ENCODE measurements at places on chromosomes 6 and 20.

GRCh38 chr6:1494671-1495070 lies 105.3 kb downstream of the FOXF2 start:
- no peak for DNase-seq

DNA sequence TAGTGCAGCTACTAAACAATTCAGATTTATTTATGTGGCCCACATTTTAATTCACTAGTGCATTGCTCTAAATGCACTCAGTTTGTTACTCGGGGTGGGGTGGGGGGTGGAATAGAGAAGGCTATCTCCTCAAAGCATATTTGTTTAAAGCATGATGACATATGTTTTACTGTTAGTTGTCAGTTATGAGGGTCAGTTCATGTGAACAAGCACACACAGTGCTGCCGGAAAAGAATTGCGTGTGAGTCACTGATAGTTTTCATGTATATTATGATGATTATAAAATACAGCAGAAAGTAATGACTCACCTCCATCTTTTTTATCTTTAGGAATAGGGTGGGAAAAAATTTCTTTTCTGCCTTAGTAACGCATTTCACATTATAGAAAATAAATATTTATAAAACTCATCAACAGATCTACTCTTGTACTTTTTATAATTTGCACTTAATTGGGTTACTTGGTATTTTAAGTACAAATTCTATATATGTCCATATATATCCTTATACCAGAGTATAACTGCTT lies 42.2 kb upstream of the STXBP5 start:
- DNase-seq, result no peak

DNA sequence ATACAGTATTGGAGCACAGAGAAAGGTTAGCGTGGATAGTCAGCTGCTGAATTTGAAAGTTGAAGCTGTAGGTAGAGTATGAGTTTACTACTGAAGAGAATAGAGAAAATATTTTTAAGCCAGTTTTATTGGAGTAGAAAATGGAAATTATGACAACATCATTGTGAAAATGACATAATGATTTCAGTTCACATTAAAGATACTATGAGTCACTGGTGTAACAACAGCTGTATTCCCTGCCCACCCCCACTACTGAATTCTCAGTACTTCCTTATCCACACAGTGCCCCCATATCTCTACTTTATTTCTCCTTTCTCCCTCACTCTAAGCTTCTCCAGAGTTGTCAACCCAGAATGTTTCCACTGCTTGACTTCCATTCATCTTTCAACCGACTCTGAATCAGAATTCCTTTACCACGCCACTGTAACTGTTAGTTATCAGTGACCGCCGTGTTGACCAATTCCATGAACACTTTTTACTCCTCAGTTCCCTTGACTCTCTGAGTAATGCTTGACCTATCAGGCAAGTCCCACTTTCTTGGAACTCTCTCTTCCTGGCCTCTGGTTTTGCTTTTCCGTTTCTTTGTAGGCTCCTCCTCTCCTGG lies 139.6 kb downstream of the AIG1 start:
- DNase-seq, result no peak

DNA sequence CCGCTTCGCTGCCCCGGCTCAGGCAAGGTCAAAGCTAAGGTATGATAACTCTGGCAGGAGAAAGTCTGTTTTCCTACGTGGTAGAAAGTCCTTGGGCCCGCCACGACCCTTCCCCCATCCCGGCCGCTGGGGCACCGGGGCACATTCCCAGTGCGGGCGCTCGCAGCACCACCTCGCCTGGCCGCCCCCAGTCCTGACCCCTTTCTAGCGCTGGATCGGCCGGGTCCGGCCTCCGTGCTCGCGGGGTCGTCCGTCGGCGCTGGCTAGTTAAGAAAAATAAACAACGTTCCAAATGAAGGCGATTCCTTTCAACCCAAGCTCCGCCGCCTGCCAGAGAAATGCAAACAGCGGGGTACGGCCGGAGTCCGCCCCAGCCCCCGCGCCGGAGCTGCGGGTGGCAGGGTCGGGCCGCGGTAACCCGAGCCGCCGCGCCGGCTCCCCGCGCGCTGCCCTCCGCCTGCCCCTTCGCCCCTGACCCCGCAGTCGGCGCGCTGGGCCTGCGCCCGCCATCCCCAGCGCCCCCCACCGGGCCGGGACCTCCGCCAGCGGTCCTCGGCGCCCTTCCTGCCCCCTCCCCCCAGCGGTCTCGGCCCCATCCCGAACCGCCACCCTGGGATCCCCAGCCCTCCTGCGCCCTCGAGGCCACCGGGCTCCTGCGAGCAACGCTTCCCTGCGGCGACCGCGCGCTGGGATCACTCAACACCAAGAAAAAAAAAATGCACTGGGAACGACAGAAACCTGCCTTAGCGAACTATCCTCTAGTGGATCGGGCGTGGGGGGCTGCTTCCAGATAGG lies 37.6 kb downstream of the NCR2 start:
- DNase-seq, result no peak

DNA sequence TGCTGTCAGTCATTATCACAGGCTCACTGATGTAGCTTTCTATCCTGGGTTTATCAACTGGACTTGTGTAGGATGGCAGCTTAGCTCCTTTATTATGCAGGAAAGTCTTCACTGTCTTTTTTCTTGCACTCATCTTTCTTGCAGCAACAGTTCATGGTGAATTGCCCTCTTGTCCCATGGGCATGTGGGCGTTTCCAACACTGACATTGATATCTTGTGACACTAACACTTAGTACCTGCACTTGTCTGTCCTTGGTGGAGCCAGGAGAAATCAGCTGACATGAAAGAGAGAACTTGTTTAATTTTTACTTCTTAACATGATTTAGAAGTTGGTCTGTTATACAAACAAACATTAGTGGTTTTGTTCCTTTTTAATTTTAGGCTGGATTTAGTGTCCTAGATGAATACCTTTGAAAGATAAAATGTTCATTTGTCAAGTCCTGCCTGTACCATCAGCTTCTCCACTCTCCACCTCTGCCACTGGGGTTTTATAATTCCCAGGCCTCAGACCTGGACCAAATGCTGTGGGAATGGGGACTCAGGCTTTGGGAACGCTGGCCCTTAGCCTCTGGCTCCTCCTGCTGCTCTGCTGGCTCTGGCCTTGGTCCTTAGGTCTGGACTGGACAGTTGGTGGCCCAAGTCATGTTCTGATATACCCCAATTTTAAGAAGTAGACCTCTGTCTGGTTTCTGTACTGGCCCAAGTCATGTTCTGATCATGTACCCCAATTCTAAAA lies 161.0 kb upstream of the LAMP5 start:
- DNase-seq, result no peak

DNA sequence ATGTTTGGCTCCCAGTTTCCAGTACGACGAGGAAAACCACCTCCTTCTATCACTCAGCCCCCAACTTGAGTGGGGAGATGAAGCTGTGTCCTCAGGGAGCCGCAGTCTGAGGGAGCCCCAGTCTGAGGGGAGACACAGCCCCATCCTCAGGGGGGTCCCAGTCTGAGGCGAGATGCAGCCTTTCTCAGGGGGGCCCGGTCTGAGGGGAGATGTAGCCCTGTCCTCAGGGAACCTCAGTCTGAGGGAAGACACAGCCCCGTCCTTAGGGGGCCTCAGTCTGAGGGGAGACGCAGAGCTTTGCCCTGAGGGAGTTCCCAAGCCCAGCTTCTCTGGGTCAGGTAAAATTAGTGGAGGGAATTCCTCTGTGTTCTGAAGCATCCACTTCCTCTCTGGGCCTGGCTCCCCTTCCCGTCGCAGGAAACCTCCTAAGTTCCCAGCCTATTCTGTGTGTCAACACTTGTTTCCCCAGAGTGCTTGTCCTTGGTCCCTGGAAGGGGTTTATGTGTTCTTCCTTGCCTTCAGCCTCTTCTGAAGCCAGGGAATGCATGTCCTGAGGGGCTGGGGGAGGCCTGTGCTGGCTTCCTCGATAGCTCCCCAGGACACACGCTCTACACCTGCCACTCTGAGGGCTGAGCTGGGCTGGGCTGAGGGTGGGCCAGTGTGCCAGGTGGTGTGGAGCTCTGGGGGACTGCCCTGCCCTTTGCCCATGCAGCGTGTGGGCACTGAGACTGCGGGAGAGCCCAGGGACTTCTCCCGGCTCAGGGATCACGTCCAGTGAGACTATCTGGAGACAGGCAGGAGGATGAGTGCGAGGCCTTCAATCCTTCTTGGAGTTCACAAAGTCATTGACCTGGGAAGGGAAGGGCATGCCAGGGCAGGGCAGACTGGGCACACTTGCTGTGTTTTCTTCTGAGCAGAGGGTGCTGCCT lies 55.4 kb downstream of the VEGFA start:
- DNase-seq, result no peak

- DNase-seq, result no peak
These were observed 85.2 kb upstream of the MYL9 start for GRCh38 chr20:36455972-36456625.

GRCh38 chr6:3490625-3490980 lies 33.8 kb upstream of the SLC22A23 start:
- no peak for DNase-seq

GRCh38 chr20:17438436-17439039 lies 92.6 kb downstream of the BFSP1 start:
- DNase-seq, result no peak

DNA sequence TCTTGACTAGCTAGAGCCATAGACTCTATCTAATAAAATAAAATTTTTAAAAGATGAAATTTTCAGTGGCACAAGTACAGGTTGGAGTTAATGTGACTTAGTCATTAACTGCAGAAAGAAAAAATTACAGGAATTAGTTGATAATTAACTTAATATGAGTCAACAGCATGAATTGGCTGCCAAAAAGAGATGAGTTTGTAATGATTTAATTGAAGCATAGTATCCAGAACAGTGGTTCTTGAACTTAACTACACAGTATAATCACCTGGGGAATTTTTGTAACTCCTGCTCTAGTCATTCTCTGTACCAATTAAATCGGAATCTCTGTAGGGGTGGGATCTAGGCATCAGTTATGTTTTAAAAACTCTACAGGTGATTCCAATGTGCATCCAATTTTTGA lies 46.3 kb upstream of the HMGN3 start:
- no peak for DNase-seq

- DNase-seq, result no peak
These were observed 242.9 kb downstream of the CDH4 start for GRCh38 chr20:61494763-61495575.

GRCh38 chr6:132136981-132137380 lies 185.8 kb upstream of the CCN2 start:
- no peak for DNase-seq

- DNase-seq, result peak; percentile 92
These were observed 72.7 kb downstream of the TRAM2 start for GRCh38 chr6:52503851-52504781.

- no peak for DNase-seq
These were observed 257.5 kb downstream of the ADGB start for GRCh38 chr6:146856296-146856695.

GRCh38 chr20:61888101-61888865 lies 177.4 kb downstream of the TAF4 start:
- no peak for DNase-seq

GRCh38 chr6:57432157-57432556 lies 114.7 kb downstream of the PRIM2 start:
- no peak for DNase-seq

DNA sequence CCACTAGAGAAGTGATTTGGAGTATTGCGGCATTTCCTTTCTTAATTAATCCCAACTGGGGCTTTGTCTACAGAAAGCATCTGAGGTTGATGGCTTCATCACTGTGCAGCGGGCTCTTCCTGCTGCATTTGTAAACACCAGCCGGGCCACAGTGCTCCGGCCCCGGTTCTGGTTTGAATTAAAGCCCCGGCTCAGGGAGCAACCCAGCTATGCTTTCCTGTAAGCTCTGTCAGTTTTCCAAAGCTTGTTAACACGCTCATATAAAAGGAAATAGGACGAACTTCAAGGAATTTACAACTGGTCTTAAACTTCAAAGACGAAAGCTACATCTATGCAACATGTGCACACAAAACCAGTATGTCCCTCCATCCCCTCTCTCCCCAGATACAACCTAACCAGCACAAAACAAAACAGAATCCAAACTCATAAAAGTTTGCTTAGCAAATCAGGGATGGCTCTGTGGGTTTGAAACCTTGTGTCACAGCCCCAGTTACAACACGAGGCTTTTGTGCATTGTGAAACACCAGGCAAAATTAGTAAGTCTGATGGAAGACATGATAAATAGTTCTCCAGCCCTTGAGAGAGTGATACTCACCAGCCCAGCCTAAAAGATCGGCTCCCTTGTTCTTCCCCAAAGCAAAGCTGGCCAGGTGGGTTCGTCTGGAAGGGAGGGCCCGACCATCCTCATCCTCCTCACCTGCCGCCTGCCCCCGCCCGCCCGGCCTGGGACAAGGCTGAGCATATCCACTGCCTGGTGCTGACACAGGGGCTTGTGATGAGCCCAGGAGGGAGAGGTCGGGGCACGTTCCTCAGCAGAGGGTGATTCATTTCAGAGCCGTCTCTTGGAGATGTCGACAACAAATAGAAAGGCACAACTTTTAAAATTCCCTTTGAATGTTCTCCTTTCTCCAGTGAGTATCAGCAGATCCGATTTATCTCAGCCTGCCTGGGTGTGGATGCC lies 197.9 kb downstream of the TFAP2C start:
- DNase-seq, result no peak

DNA sequence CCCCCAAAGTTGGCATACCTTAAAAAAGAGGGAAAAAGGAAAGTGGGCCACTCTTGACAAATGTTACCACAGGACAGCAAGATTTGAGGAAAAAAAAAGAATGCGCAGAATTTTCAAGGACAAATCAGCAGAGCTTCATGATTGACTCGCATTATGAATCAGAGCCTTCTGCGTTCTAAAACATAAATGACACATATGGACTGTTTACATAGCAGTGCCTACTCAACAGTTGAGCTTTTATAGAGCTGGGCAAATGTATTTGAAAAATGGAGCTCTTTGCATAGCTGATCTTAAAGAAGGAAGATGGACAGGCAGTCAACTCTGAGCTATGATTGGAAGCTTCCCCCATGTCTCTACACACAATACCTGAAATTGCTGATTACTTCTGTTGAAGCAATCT lies 213.2 kb upstream of the NT5E start:
- no peak for DNase-seq

GRCh38 chr6:31430449-31430848 lies 27.1 kb downstream of the MICA start:
- DNase-seq, result no peak

- DNase-seq, result no peak
These were observed 168.0 kb upstream of the RNF24 start for GRCh38 chr20:4183361-4183760.

- no peak for DNase-seq
These were observed 59.2 kb upstream of the TFAP2D start for GRCh38 chr6:50654155-50654554.

GRCh38 chr6:11586117-11586516 lies 48.6 kb downstream of the TMEM170B start:
- no peak for DNase-seq
